Hematopoietic multipotent progenitor cell treated with erythropoietin and hydrocortisone succinate and interleukin-3 and kit ligand, for 15 days (in vitro differentiated cells): ENCODE measurements at places on chromosomes 13 and 19.

- no peak for DNase-seq
These were observed 277.5 kb downstream of the LIG4 start for GRCh38 chr13:107937848-107938247.

DNA sequence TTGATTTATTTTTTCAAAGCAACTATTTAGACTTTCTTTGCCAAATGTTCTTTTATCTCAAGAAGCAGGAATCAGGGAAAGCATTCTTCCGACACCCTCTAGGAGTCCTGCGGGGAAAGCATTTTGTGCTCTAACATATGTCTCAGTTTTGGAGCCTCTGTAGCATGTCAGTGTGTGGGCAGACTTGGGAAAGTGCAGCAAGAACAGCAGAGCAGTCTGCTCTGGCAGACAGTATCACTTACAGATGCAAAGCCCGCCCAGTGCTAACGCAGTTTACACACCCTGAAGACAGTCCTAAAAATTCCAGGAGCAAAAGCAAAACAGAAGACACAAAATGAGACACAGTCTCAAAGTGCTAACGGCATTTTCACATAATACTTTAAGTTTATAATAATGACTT is 393.5 kb downstream of the KLF12 start:
- no peak for DNase-seq

DNA sequence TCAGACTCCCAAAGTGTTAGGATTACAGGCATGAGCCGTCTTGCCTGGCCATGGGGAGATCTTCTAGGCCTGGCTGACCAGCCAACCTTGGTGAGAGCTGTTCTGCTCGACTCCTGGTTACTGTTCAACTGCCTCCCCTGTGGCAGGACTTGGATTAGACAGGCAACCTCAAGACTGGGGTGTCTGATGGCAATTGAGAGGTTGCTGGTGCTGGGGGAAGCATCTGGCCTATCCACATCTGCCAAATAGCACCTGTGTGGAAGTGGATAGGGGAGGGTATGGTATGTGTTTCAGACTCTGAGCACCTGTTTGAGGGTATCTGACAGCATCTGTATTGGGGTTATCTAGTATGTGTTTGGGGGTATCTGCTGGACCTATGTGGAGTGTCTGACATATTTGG is 44.7 kb downstream of the ARHGEF18 start:
- no peak for DNase-seq

DNA sequence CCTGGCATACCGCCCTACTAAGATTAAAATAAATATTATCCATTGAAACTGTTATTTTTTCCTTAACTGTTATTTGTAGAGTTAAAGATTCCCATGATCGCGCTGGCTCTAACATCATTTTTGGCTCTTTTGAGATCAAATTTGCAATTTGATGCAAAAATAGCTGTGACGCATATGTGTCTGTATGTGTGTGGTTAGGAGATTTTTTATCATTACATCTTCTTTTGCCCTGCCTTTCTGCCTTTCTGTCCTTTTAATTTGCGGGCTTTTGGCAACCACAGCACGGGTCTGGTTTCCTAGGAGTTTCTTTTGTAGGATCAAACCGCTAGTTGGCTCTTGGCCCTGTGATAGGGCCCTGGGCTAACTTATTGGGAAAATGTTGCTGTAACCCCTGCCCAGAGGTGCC is 37.3 kb upstream of the ALOX5AP start:
- DNase-seq, result no peak

GRCh38 chr13:63124863-63125262 is 1709.2 kb upstream of the PCDH20 start:
- DNase-seq, result no peak

DNA sequence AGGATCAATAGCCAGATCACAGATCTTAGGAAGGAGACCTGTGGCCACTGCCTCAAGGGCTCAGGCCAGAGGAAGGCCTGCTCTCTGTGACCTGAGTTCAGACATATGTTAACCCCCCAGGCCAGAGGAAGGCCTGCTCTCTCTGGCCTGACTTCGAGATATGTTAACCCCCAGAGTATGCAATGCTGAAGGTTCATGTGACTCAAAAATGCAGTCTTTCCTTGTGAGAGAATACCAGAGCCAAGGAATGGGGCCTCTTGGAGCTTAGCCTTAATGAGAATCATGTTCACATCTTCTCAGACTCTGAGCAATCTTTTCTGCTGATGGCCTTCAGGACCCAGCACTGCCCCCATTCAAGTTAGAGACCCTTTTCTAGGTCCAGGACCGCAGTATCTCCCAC is 36.7 kb downstream of the MBNL2 start:
- peak; percentile 42 for DNase-seq

- no peak for DNase-seq
These were observed 60.2 kb upstream of the RFC3 start for GRCh38 chr13:33757713-33758112.

- no peak for DNase-seq
These were observed 47.8 kb upstream of the TCF3 start for GRCh38 chr19:1699998-1700732.

- no peak for DNase-seq
These were observed 5.9 kb upstream of the C1QTNF9B start for GRCh38 chr13:23902975-23903905.

- no peak for DNase-seq
These were observed 56.0 kb downstream of the STK24 start for GRCh38 chr13:98520674-98521449.

GRCh38 chr13:106475852-106476251 is 59.6 kb downstream of the EFNB2 start:
- DNase-seq, result no peak

GRCh38 chr13:110128546-110128945 is 178.4 kb downstream of the COL4A1 start:
- no peak for DNase-seq

DNA sequence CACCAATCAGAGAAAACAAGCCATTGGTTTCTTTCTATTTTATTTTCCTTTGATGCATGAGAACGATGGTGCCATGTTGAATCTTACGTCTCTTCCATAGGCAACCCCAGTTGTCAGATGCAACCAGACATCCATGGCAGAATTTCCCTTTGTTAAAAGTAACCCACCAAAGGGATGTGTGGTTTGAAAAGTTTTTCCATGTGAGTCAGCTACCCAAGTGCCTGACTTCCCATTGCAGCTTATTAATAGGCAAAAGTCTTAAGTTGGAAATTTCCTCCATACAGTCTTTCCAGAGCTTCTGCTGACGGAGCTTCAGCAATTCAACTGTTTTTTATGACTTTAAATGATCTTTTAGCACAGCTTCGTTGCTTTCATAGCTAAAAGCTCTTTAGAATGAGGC is 73.8 kb upstream of the FAM216B start:
- DNase-seq, result no peak

DNA sequence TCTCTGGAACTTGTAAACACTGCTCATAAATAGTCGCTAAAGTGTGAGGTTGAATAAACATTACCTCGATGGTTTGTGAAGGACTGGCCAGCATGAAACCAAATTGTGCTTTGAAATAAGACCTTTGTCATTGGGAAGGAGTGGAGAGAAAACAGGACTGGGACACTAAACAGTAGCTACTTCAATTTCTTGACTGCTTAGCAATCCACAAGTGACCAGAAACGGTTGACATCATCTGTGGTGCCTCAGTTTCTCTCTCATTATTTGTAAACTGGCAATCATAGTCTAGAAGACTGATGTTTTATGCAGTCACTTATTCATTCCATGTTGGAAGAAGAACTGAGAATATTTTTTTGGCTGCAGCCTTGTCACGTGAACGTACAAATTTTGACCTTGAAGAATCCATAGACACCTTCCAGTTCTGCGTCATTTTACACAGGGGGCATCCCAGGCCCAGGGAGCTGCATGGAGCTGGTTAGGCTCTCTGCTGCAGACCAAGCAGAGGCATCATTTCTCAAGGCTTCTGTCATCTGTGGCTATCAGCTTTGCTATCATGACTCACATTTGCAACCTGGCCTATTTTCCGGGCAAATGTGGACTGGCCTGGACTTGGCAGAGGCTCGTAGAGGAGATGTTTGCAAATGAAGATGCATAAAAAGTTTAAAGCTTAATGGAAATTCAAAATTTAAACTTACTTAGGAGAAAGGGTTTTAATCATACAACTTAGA is 391.8 kb downstream of the FGF9 start:
- no peak for DNase-seq

GRCh38 chr19:33448159-33448516 is 73.5 kb downstream of the PEPD start:
- DNase-seq, result no peak

DNA sequence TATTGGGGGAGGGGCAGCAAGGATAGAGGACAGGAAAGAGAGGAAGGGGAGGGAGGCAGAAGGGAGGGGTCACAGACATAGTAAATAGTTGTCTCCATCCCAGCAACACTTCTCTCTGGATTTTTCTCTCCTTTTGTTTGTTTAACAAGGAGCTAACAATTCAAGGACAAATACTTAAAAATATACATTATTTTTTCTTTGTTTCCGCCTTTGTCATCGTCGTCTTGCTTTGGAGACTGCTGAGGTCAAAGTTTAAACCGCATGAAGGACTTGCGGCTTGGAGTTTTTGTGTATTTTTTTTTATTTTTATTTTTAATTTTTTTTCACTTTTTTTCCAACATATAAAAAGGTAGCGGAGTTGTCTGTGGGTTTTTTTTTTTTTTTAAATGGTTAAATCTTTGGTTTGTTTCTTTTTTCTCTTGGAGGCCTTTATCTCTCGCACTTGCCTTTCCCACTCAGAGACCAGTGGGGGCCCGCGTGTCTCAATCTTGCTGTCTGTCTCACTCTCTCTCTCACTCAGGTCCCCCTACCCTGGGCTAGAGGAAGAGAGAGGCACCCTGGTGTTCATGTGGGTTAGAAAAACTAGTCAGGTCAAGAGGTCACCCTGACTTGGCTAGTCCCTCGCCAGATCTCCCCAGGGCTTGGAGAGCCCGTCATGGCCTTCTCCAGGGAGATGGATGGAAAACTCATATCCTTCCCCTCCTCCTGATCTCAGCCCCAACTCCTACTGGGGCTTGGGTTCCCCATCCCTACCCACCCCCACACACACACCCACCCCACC is 11.0 kb downstream of the ZNF574 start:
- DNase-seq, result no peak

DNA sequence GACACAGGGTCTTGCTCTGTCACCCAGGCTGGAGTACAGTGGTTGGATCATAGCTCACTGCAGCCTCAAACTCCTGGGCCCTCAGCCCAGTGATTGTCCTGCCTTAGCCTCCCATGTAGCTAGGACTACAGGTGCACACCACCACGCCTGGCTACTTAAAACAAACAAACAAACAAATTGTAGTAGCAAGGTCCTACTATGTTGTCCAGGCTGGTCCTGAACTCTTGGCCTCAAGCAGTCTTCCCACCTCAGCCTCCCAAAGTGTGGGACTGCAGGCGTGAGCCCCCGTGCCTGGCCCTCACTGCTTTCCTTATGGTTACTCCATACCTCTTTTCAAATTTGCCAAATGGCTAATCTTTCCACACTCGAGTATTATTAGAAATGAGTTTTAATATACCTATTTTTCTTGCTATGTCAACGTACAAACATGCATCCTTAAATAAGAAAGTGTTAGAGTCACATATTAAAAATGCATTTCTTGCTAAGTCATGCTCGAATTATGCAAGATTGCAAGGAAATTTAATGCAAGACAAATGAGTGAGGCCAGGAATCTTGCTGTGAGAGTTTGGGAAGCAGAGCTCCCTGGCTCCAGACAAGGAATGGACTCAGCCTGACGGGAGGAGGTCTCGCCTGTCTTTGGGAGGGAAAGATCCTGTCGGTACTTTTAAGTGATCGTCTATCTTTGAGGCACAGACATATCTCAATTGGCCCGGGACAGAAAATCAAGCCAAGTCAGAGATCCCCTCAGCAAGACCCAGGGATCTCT is 39.4 kb downstream of the RFX2 start:
- DNase-seq, result no peak

DNA sequence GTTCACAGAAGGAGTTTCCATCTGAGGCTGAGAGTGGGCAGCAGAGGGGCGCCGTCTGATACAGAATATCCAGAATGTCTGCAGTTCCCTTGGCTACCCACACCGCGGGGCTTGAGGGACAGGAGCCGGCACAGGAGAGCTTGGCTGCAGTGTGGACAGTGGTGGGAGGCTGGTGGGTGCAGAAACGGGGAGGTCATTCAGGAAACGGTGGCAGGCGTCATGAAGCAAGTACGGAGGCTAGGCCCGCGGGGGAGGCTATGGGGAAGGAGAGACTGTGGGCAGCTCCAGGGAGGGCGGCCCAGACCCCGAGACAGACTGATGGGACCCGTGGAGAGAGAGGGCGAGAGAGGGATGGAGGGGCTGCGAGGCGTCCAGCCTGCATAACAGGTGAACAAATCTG is 55.2 kb upstream of the UQCRFS1 start:
- DNase-seq, result no peak

- no peak for DNase-seq
These were observed 7.1 kb downstream of the DGKH start for GRCh38 chr13:42055500-42056085.

DNA sequence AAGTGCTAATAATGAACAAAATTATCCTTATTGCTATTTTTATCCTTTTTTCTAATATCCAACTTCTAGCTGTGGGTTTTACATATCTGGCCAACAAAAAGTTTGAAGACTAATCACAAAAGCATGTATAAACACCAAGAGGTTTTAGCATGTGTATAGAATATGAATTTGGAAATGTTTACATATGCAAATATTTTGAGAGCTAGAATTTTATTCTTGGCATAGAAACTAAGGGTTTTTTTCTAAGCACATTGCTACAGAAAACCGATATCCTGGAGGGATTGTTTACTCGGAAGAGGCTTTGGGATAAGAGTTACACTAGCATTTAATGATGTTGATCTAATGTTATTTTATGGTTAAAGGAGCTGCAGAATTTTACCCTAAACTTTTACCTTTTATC is 392.1 kb downstream of the EFNB2 start:
- DNase-seq, result no peak

DNA sequence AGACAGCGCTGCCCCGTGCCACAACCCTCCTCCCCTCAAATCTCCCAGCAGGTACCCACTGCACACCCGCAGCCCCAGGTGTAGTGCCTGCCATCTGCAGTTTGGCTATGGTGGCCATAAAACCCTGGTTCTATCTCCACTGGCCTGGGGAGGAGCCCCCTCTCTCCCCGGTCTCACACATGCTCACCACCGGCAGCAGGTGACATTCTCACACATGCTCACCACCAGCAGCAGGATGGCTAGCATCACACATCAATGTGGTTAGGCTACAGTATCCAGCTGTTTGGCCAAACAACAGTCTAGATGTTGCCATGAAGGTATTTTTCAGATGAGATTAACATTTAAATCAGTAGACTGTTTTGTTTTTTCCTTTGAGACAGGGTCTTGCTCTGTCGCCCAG is 31.1 kb downstream of the ELL start:
- DNase-seq, result no peak

DNA sequence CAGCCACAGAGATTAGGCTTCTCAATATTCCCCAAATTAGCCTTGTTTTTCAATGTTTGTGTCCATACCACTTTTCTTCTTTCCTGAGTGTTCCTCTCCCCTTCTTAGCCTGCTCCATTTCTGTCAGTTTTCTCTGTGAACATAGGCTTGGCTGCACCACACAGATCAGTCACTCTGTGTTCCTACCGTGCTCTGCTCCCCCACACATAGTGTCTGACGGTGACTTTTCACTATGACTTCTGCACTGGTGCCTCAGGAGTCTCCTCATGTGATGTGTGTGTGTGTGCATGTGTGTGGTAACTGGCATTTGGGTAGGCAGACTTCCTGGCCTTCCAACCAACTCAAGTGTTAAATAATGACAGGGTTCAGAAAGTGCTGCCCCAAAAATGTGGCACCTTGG is 47.9 kb upstream of the MYCBP2 start:
- no peak for DNase-seq

GRCh38 chr13:40508127-40508526 is 158.3 kb downstream of the FOXO1 start:
- DNase-seq, result no peak
